CD4-positive, alpha-beta T cell treated with Interferon gamma for 1 hour (primary cell): ENCODE measurements at places on chromosomes 6 and 20.

DNA sequence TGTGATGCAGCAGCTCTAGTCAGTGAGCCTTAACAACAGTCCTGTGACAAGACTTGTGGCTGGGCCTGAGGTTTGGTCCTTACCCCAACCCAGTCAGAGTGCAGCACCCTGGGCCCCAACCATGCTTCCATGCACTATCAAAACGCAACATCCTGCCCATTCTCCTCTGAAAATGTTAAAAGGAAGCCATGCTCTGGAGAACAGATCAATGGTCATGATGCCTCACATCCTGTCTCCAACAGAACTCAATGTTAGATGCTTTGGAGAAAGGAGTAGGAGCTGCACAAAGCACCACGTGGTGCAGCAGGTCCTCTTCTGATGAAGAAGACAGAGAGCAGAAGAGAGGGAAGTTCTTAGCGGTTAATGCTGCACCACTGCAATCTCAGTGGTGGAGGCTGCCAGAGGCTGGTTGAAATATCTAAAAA is 41.9 kb downstream of the TRAM2 start:
- no peak for DNase-seq

- no peak for DNase-seq
These were observed 11.9 kb downstream of the ADGRF4 start for GRCh38 chr6:47710295-47710694.

GRCh38 chr20:54822386-54822785 is 347.0 kb downstream of the DOK5 start:
- no peak for DNase-seq

DNA sequence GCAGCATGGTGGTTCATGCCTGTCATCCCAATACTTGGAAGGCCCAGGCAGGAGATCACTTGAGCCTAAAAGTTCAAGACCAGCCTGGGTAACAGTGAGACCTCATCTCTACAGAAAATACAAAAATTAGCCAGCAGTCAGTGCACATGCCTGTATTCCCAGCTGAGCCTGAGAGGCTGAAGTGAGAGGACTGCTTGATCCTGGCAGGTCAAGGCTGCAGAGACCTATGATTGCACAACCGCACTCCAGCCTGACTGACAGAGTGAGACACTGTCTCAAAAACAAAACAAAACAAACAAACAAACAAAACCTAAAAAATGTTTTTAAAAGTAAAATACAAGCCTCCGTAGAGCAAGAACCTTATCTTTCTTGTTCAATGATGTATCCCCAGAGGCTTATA is 6.0 kb downstream of the CEP85L start:
- DNase-seq: no peak

DNA sequence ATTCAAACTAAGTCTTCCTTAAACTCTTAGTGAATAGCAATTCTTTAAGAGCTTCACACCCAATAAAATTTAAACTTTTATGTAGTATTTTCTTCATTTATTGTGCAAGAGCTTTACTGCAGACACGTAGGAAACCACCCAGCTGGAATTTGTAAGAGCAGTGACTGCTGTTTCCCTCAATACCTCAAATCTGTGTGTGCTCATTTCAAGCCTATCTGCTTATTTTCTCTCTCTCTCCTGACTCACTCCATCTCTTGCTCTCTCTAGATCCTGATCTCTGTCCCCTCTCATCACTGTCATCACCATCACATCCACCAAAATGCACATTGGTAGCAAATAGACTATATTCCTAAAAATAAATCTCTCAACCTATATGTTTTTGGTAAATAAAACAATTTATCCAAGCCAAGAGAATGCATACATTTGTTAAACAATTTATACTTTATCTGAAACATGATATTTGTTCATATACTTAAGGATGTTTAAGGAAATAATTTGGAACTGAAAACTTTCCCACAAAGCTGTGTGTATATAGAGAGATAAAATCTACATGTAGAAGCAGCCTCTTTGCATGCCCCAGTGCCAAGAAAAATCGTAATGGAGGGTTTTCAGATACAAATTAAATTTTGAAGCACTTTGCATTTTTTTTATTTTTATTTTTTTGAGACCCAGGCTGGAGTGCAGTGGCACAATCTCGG is 273.0 kb downstream of the TFAP2A start:
- DNase-seq: no peak

DNA sequence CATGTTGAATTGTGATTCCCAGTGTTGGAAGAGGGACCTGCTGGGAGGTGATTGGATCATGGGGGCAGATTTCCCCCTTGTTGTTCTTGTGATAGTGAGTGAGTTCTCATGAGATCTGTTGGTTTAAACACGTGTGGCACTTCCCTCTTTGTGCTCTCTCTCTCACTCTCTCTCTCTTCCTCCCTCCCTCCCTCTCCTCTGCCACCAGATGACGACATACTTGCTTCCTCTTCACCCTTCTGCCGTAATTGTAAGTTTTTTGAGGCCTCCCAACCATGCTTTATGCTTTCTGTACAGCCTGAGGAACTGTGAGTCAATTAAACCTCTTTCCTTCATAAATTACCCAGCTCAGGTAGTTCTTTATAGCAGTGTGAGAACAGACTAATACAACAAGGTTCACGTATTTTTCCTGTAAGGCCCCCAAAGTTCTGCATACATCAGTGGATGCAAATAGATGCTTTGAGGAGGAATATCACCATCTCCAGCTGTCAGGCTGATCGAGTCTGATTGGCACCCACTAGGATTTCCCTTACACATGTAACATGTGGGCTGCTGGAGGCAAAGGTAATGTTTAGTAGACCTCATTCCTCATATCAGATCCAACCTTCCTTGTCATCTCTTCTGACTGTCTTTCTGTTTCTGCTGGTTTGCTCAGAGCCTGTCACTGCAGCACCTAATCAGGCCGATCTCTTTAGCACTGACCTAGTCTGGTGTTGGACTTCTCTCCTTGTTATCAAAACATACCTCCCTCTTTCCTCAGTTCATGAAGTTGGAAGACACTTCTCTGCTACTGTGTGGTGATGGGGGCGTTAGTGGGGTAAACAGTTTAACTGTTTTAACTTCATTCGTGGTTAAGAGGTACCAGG is 54.3 kb upstream of the BACH2 start:
- peak; percentile 79 for DNase-seq

GRCh38 chr6:110738899-110739365 is 76.3 kb downstream of the CDK19 start:
- DNase-seq: peak; percentile 34

DNA sequence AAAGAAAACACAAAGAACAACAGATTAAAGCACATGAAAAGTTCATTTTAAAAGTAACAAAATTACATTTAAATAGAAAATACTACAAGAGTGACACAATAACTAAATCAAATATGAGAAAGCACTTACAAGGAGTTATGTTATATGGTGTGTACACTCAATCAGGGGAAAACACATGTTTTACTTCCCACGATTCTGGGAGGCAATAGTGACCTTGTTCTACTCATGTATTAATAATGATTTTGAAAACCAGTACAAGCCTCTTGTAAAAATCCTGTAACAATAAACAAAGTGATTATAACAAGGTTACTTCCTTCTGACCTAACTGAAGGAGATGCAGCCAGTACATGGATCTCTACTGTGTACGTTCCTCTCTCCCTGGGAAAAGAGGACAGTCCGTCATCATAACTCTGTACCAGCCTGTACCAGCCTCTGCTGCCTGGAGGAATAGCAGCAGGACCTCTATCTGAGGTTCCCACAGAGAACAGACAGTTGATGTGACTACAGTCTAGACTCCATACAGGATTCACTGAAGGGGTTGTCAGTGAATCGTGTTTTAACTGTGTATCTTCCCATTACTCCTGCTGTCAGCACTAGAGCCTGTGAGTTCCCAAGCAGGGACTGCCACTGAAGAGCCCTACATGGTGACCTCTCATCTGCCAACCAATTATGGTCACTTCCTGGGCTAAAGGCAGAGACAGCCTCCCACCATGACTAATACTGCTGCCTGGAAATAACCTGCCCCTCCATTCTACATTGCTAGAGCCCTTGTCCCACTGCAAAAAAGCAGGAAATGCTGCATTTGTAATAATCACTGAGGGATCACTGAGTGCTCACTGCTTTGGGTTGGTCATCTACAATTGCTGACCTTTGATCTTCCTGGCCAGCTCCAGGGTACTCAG is 149.7 kb downstream of the KIF16B start:
- no peak for DNase-seq

- no peak for DNase-seq
These were observed 146.9 kb downstream of the PRKN start for GRCh38 chr6:162580619-162581018.

DNA sequence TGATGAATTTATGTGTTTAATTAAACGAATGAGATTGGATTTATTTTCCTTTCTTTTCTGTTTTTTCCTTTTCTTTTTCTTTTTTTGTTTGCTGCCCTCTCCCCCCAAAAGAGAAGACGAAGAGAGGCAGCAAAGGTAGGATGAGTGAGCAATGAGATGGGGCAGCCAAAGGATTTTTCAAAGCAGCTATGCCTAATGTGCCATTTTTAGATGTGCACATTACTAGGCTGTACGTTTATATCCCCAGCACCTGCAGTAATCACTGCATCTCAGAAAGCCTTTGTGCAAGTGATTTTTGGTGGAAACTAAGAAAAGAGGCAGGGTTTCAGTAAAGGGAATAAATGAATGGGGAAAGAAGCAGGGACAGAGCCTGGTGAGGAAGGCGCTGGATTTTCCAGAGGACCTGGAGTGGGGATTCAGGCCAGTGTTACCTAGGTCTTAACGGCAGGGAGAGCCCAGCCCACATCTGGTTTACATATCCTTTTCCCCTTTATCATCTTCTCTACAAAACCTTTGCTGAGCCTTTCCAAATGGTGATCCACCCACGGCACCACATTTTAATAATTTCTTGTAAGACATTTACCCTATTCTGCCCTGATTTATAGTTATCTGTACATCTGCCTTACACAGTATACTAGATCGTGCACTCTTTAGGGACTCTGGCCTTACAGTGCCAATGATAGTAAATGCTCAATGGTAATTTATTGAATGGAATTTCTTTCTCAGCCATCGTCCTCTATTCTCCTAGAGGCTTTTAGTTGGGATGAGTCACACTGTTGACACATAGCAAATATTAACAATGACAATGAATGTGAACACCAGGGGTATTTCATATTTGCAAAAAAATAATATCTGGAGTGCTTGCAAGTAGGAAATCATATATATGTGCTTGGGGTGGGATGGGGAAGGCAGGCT is 38.3 kb upstream of the ATXN1 start:
- no peak for DNase-seq

DNA sequence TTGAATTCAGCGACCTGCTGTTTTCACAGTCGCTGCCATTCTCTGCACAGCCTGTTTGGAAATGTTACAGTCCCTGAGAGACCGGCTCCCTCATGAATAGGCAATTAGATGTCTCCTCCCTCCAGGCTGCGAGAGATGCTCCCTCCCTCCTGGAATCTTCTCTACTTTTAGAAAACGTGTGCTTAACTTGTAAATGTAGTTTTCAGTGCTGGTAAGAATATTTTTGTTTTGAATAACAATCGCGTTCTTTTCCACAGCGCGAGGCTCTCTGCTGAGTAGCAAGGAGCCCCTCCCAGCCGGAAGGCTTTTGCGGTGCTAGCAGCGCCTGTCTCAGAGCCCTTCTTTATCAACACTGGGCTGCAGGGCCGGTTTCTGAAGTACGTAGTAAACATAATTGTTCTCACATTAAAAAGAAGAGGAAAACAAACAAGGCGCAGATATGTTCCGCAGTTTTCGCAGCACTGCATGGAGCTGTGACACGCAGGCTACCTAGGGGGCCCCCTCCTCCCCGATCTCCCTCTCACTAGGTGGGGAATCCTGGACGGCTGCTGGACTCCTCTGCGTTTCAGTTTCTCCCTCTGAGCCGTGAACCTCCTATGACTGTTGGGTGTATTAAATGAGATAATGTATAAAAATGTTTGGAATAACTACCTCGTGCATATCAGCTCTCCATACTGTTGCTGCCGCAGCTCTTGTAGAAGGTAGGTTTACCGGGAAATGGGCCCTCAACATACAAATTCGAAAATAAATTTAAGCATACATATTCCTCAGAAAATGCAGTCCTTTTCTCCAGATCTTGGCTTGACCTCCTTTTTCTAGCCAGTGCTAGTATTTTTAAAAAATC is 79.0 kb upstream of the SPACA1 start:
- no peak for DNase-seq

GRCh38 chr6:92297101-92297500 is 1122.3 kb downstream of the EPHA7 start:
- DNase-seq: no peak

DNA sequence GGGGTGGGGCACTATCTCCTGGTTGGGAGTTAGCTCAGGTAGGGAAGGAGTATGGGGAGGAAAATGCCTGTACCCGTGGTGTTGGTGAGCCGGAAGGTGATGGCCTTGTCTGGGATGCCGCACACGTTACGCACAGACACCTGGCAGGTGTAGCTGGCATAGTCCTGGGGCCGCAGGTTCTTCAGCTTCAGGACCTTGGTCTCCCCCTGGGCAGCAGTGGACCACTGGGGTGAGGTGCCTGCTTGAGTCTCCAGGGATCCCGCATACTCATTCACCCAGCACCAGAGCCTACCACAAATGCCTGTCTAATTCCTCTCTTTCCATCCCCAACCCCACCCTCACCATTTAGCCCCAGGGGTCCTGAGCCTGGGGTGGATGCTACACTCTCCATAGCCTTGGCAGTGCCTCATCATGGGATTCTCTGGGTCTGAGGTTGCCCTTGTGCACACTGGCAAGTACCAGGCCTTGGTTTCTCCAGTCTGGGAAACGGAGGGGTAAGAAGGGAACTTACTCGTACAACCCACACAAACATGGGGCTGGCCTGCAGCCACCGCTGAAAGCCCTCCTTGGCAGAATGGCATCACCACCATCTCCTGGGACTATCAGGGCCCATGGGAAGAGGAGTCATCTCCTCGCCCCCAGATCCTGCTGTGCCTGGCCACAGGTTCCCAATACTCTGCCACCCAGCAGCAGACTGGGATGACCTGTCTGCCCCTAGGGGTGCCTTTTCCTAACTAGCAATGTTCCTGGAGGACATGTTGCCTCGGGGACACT is 42.8 kb downstream of the MDGA1 start:
- no peak for DNase-seq

DNA sequence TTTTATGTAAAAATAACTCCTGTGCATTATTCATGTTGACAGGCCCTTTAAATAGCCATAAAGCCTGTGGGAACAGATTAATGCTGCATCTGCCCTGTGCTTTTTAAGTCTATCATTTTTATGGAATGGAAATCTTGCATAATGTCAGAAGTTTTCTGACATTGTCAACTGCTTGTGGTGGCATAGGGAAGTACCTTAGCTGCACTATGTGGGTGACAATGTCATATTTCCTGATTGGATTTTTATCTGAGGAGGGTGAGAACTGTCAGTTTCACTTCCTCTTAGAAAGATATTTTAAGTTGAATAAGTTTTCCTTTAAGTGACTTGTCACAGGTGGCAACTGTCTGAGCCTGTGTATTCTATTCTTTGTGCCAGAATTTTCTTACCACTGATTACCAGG is 267.9 kb downstream of the PLCB1 start:
- DNase-seq: no peak

GRCh38 chr20:910870-911770 is 5.0 kb downstream of the ANGPT4 start:
- no peak for DNase-seq
